ENCODE measurements at places on chromosomes 13 and 19. TPM values are rescaled to one million over a fixed set of nuclear protein-coding genes. Genes with fewer than 3 reads are reported as not detected.

GRCh38 chr13:60178327-60178726, 14.6 kb upstream of the DIAPH3 start:
- DNase-seq = no peak

DNA sequence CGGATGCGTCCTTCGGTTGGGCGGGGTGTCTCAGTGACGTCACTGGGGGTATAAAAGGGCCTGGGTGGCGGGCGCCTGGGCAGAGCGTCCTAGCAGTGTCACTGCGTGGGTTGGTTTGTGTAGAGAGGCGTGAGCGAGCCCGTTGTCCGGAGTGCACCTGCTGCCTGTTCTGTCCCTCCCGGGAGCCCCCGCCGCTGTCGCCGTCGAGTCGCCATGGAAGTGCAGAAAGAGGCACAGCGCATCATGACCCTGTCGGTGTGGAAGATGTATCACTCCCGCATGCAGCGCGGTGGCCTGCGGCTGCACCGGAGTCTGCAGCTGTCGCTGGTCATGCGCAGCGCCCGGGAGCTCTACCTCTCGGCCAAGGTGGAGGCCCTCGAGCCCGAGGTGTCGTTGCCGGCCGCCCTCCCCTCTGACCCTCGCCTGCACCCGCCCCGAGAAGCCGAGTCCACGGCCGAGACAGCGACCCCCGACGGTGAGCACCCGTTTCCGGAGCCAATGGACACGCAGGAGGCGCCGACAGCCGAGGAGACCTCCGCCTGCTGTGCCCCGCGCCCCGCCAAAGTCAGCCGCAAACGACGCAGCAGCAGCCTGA, 2.9 kb downstream of the IER2 start:
- DNase-seq = peak; percentile 98

The VAV1 gene
- 4.6 TPM for total RNA-seq

GRCh38 chr19:35843676-35844481, 8.4 kb downstream of the NPHS1 start:
- DNase-seq = no peak

- no peak for DNase-seq
Observed at GRCh38 chr13:39159846-39160370, 121.7 kb downstream of the NHLRC3 start.

DNA sequence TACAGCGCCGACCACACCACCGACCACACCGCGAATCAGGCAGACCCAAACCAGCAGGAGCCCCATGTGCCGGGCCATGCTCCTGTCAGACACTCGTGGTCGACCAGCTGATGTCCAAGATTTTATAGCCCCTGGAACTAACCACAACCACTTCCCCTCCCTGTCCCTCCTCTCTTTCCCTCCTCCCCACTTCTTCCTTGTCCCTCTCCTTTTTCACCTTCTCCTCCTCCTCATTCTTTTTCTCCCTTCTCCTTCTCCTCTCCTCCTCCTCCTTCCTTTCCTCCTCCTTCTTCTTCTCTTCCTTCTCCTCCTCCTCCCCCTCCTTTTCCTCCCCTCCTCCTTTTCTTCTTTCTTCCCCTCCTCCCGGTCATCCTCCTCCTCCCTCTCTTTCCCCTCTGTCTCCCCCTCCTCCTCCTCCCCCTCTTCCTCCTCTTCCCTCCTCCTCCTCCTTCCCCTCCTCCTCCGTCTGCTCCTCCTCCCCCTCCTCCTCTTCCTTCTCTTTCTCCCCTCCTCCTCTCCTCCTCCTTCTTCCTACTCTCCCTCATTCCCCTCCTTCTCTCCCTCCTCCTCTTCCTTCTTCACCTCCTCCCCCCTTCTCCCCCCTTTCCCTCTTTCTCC, 670 bp downstream of the BSPH1 start:
- no peak for DNase-seq

- DNase-seq = peak; percentile 44
Observed at GRCh38 chr19:51469162-51469561, 9.2 kb upstream of the CEACAM18 start.

GRCh38 chr13:79185580-79185979, 220.5 kb downstream of the RBM26 start:
- DNase-seq = no peak

DNA sequence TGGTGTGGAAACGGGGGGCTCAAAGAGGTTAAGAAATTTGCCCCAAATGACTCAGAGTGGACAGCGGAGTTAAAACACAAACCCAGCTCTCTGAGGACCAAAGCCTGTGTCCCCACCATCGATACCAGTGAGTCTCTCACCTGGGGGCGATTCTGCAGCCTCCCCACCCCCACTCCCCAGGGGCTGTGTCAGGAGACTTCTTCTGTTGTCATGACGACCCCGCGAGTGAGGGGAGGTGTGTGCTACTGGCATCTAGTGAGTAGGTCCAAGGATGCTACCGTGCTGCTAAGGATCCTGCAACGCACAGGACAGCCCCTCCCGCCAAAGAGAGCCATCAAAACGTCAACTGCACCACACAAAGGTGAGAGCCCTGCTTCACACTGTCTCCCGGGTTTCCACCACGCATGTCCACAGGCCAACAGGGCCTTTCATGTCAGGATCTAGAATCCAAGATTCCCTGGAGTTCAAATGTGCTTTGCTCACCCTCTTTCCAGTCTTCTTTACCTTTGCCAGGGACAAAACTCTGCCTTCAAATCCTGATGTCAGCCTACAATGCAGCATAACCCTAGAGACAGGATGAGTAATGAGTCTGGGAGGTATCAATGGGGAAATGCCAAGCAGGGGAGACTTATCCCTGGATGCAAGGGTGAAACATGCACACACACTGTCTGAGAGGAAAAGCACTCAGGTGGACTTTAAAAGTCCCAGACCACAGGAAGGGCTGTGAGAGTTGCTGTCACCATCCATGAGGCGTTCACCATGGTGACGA, 3.9 kb downstream of the RANBP3 start:
- peak; percentile 59 for DNase-seq

The FSD1 gene
- total RNA-seq = not detected

GRCh38 chr19:14943601-14944000, 2.3 kb downstream of the OR7C2 start:
- no peak for DNase-seq

The F2RL3 gene
- 3.9 TPM for total RNA-seq
